Regular cardiac myocyte (primary cell): ENCODE measurements at places on chromosomes 11 and 22. TPM values are rescaled to one million over a fixed set of nuclear protein-coding genes. Genes with fewer than 3 reads are reported as not detected.

Gene MFRP
- under 0.01 TPM in 1 of 2 replicates, not detected in the other for total RNA-seq

Gene PDGFD
- 0.96 and 13.0 TPM in 2 replicates for total RNA-seq

Gene PRG3
- not detected in 2 replicates for total RNA-seq

Gene STT3A
- 307 and 353 TPM in 2 replicates for total RNA-seq

Gene UBQLNL
- under 0.01 TPM in 1 of 2 replicates, not detected in the other for total RNA-seq
